ENCODE measurements at places on chromosomes 1 and 21.

DNA sequence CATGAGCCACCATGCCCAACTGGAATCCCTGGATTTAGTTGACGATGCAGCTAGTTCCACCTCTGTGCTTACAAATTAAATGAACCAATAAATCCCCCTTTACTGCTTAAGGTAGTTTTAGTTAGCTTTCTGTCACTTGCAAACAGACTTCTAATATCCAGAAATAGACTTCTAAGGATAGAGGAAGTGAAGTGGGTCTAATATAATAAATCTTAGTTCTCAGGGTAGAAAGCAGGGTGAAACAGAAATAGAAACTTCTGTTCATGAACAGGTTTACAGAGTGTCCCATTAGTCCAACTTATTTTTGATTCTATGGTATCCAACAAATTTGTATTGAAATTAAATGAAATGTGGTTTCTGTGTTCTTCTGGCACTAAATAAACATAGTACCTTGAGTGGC is 20.1 kb downstream of the BCAS2 start:
- no peak for DNase-seq

DNA sequence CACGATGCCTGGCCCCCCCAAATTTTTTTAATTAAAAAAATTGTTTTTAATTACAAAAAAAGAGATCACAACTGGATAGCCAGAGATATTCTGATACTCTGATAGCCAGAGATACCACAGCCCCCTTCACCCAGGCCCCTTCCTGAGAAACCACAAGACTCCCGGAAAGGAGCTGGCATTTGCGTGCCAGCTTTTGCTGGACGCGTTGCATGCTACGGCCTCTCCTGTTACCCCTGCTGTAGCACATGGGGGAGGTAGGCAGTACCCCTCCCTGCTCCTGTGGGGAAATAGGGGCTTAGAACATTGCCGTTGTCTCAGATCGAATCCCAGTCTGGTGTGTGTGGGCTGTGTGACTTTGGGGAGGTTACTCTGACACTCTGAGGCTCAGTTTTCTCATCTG is 22.7 kb downstream of the MFAP2 start:
- no peak for DNase-seq

DNA sequence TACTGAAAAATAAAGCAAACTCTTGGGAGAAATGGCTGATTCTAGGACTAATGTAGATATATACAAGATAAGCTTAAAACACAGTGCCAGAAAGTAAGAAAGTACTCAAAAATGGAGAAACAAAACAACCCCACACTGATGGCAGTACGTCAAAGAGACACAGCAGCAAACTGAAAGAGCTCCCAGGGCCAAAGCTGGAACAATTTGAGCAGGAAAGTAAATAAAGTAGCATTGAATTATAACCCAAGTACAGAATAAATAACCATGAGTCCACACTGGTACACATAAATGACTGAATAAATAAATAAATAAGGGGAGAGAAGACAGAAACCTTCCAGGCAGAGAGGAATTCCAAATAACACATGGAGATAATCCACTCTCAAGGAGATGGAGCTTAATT is 120.9 kb downstream of the GLUL start:
- DNase-seq, result no peak

DNA sequence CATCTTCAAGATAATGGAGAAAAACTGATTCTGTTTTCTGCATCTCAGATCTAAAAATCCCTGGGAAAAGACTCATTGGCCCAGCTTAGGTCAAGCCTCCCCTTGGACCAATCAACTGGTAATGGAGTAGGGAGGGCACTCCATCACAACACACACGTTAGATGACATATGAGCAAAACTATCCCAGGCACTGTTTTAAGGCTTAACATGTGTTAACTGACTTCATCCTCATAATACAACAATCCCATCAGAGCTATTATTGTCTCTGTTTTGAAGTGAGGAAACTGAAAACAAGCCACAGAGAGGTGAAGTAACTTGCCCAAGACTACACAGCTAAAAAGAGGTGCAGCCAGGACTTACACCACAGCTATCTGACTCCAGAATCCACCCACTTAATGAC is 14.7 kb upstream of the CITED4 start:
- no peak for DNase-seq

DNA sequence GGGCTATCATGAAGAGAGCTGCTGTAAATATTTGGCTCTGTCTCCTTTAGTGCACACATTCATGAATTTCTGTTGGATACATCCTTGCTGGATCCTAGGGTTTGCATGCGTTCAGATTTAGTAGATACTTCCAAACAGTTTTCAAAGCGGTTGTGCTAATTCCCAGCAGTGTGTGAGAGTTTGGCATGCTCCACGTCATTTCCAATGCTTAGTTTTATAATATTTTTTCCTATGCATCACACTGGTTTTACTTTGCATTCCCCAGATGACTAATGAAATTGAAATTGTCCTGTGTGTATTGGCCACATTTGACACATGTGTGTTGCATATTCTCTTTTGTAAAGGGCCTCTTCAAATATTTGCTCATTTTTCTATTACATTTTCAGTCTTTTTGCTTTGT is 18.5 kb upstream of the AADACL3 start:
- no peak for DNase-seq

GRCh38 chr21:25456672-25457071 is 150.6 kb downstream of the MRPL39 start:
- no peak for DNase-seq

GRCh38 chr1:4797016-4797410 is 142.6 kb downstream of the AJAP1 start:
- DNase-seq, result no peak
